Fibroblast of the aortic adventitia (primary cell): ENCODE measurements at places on chromosomes 6 and 20. TPM values are rescaled to one million over a fixed set of nuclear protein-coding genes. Genes with fewer than 3 reads are reported as not detected.
A peak's percentile ranks its signal among the peaks of the same experiment; 100 is the strongest.

GRCh38 chr6:129242546-129242945 is 359.6 kb downstream of the LAMA2 start:
- DNase-seq: no peak

GRCh38 chr20:14536738-14537137 is 199.3 kb upstream of the FLRT3 start:
- DNase-seq: no peak

- no peak for DNase-seq
Measured at GRCh38 chr20:37786043-37786442, 92.2 kb downstream of the CTNNBL1 start.

CDSN gene
- total RNA-seq: not detected in 2 replicates

DNA sequence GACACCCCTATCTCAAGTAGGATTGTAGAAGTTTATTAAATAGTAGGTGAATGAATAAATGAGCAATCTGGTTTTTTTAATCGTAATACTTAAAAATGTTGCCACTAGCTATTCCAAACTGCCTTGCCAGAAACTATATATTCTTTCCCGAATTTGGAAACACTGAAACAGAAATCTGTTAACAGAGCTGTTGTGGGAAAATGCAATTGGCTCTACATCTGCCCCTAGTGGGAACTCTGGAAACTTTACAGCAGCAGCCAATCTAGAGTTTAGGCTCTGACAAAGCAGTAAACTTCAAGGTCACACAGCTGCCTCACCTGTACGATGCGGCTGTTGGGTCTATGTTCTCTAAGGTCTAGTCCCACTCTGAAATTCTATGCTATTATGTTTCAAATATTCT is 41.7 kb downstream of the SYNE1 start:
- DNase-seq: peak; percentile 37

GRCh38 chr6:98875375-98875774 is 41.0 kb downstream of the POU3F2 start:
- DNase-seq: no peak

GRCh38 chr20:50868509-50869495 is 62.4 kb downstream of the ADNP start:
- no peak for DNase-seq

DNA sequence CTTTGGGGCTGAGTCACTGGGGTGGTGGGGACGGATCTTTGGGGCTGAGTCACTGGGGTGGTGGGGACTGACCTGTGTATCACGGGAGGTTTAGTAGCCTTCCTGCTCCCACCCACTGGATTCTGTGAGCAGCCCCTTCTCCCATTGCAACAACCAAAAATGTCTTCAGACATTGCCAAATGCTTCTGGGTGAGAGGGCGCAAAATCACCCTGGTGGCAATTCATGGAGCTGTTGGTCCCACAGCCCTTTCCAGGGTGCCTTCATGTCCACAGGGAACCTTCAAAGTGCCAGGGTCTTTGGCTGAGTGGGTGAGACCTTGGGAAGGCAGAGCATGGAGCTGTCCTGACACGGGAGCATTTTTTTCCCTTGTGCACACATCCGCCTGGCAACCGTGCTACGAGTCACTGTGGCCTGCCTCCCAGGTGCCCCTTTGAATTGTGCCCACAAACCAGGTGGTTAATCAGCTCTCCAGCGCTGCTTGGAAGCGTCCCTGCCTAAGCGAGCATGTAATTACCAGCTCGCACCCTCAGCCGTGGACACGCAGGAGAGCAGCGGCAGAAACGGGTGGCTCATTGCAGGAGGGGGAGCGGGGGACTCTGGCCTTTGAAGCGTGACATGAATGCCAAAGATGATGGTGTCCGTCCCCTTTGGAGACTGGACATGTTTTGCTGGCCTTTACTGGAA is 27.4 kb upstream of the APCDD1L start:
- DNase-seq: no peak
